ENCODE measurements at places on chromosomes 7 and 10.

GRCh38 chr10:1432161-1432560 lies 305.2 kb downstream of the ADARB2 start:
- no peak for DNase-seq

GRCh38 chr7:47342296-47343060 lies 239.4 kb downstream of the TNS3 start:
- DNase-seq, result no peak

GRCh38 chr7:95684037-95684436 lies 87.7 kb upstream of the PDK4 start:
- no peak for DNase-seq

DNA sequence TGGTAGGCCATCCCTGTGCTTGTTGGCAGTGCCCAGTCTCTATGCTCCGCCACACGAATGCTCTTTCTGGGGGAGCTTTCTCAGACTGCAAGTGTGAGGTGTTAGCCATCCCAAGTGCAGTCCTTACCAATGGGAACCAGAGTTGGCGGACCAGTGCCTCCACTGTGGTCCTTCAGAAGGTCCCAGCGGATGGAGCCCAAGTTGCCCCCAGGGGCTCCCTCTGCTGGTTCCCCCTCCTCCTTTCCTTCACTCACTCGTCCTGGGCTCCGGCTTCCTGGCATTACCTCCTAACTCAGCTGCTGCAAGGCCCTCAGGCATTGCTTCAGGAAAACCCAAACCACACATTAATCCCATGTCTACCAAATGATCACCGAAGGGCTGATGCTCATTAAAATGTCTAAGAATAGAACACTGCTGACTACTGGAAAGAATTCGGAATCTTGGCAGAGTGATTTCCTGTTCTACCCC lies 139.8 kb downstream of the CUBN start:
- DNase-seq, result no peak

GRCh38 chr7:66333443-66333842 lies 128.3 kb downstream of the TPST1 start:
- DNase-seq, result no peak
